ENCODE measurements at places on chromosomes 4 and X.

DNA sequence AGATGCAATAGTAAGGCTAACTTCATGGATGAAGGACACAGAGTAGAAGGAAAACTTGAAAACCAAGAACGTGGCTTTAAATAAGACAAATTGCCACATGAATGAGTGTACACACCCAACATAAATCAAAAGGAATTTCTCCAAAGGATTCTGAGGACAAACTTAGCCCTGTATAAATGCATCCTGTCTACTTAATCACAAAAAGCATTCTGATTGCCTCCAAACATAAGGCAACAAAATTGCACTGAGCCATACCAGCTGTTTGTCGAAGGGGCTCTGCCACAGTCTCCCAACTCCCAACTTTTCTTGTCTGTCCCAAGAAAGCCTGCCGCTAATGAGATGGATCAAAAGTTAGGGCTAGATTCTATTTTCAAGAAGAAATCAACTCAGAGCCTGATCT lies 194.3 kb downstream of the SOWAHB start:
- no peak for DNase-seq

DNA sequence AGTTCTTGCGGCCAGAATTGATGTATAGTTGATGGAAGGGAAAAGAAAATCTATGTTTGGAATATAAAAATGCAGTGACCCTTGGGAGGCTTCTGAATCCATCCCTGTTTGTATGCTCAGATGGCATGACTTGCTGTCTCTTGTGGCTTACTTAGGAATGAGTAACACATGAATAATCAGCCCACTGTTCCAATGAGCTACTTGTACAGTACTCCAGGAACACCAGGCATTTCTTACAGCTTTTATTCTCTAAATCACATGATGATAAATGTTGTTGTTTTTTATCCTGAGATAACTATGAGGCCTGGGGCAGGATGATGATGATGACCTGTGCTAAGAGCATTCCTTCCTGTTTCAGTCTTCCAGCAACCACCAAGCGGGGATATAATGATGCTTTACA lies 18.9 kb downstream of the TMPRSS11E start:
- DNase-seq: peak; percentile 78

- no peak for DNase-seq
Measured at GRCh38 chr4:21139327-21139726, 439.1 kb downstream of the PACRGL start.

DNA sequence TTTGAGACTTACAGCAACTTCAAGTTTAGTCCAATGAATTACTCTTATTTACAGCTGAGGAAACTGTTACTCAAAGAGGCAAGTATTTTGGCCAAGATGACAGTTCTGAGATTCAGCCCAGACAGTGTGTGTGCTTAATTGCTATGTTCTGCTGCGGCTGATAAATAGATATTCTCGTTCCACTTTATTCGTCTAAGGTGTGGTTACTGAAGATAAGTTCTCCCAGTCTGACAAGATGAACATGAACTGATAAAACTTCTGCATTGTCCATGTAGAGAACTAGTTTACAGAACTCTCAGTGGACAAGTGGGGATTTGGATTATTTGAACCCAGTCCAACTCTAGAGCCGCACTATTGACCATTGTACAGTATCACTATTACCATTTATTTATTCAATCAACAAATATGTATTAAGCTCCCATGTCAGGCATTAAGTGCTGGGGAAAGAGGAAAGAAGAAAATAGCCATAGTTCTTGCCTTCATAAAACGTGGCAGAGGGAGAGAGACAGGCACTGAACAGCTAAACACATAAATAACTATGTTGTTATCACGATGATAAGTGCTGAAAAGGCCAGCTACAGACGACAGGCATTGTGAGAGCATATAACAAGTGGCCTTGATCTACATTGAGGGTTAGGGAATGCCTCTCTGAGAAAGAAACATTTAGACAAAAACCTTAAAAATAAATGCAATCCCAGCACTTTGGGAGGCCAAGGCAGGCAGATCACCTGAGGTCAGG lies 4.0 kb upstream of the DHX15 start:
- DNase-seq: no peak

- DNase-seq: no peak
Measured at GRCh38 chrX:43969504-43970501, 3.4 kb downstream of the NDP start.

DNA sequence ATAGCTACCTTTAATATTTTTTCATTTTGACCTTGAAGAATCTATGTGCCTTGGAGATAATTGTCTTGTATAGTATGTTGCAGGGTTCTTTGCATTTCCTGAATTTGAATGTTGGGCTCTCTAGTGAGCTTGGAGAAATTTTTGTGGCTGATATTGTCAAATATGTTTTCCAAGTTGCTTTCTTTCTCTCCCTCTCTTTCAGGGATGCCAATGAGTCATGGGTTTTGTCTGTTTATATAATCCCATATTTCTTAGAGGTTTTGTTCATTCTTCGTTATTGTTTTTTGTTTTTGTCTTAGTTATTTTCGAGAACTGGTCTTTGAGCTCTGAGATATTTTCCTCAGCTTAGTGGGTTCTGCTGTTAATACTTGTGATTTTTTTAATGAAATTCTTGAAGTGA lies 20.7 kb downstream of the RAB40AL start:
- no peak for DNase-seq

- DNase-seq: no peak
Measured at GRCh38 chr4:61933527-61933926, 733.4 kb downstream of the ADGRL3 start.

- DNase-seq: no peak
Measured at GRCh38 chrX:118116713-118117550, at the start of gene KLHL13. TSS of gene KLHL13 (minus strand) at chrX:118116810. CDS start at chrX:118028473, 88,337 bp downstream.

DNA sequence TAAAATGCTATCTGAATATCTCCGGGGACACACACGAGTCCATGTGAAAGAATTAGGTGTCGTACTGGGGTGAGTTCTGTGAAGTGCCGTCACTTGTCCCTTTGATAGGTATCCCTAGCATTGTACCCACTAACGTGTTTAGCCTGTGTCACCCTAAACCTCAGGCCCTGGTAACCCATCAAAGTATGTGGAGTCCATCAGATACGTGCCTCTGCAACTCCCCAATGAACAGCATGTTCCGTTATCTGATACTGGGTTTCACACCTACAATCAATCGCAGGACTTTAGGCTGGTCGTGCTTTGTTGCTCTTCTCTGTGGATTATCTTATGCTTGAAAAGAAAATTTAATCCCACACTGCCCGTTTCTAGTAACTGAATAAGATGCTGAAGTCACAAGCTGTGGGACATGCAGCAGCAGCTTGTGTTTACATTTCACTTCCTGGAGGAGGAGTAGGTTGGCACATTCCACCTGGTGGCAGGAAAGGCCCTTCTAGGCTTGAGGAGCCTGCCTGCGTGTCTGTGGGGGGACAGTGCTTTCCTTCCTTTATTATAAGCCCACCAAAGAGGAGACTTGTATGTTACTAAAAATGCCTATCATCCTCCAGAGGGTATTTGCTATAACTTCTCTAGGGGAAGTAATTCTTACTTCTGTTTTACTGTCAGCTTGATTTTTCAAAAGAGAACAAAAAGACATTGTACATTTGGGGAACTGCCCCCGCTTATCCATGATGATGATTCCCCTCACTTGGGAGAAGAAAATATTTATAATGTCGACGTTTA lies 127.2 kb downstream of the FNIP2 start:
- DNase-seq: no peak

- DNase-seq: no peak
Measured at GRCh38 chr4:42150653-42151567, 1.5 kb downstream of the BEND4 start.

Measured in non-pigmented ciliary epithelial cell (primary cell).